Stimulated activated CD8-positive, alpha-beta memory T cell treated with anti-CD3 and anti-CD28 coated beads, Interleukin-4, amount 100 ng/mL, for 24 hours (primary cell): ENCODE measurements at places on chromosomes 12 and 14.

DNA sequence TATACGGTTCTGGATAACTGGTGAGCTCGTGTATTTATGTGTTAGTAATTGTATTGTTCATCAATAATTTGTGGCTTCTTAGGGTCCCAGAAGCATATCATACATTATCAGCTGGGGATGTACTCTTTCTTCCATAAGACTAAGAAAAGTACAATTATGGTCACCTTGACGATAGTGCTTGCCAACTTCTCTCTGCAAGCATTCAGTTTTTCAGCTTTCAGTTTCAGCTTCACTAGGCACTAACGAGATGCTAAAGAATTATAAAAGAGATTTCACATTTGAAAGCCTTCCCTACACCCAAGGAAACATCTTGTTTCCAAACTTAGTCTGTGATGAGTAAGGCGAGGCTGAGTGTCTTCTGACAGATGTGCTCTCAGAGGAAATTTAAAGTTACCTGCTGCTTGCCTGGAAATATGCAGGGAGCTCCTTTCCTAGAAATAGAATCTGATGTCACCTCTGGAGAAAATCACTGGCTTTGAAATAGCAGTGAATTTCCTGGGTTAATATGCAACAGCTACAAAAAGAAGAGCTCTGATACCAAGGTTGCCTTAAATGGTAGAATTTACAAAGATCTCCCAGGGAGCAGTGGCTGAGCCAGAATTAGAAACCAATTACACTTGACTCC lies 1419.9 kb upstream of the TMEM132C start:
- no peak for DNase-seq

GRCh38 chr14:93765155-93765554 lies 23.1 kb downstream of the PRIMA1 start:
- no peak for DNase-seq

- DNase-seq = no peak
These were observed 12.3 kb upstream of the CHPT1 start for GRCh38 chr12:101685092-101685491.

- DNase-seq = no peak
These were observed 147.1 kb upstream of the SLCO1C1 start for GRCh38 chr12:20547816-20548575.

DNA sequence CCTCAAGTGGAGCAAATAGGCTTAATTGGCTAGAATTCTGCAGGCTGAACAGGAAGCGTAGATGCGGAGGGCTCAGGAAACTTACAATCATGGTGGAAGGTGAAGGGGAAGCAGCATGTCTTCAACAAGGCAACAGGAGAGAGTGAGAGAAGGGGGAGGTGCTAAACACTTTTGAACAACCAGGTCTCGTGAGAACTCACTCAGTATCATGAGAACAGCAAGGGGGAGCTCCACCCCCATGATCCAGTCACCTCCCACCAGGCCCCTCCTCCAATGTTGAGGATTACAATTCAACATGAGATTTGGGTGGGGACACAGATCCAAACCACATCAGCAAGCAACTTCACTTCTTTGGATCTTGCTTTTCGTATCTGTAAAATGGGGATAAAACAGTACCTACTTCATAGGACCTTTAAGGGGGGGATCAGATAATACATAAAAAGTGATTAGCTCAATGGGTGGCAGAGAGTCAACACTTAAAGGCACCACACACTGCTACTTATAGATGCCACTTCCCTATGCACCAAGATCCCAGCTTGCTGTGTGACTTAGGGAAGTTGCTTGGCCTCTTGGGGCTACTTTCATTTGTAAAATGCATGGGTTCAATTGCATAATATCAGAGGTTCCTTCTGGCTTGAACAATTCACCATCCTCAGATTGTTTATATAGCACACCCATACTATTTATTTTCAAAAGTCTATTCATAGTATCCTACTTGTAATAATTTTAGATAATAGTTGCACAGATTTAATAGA lies 184.8 kb upstream of the RPH3A start:
- no peak for DNase-seq

GRCh38 chr12:46430340-46430948 lies 57.9 kb upstream of the SLC38A2 start:
- DNase-seq = no peak

DNA sequence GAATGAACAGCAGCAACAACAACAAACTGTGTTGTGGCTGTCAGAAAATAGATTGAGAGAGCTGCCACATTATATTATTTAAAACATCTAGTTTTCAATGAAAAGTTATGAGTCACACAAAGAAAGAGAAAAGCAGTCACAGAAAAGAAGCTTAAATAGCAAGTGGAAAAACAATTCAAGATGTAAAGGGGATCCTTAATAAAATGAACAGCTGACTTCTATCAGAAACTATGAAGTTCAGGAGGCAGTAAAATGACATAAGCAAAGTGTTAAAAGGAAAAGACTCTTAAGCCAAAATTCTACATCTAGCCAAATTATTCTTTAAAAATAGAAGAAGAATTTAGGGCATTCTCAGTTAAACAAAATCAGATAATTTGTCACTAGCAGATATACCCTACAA lies 5.6 kb downstream of the CLEC14A start:
- no peak for DNase-seq

DNA sequence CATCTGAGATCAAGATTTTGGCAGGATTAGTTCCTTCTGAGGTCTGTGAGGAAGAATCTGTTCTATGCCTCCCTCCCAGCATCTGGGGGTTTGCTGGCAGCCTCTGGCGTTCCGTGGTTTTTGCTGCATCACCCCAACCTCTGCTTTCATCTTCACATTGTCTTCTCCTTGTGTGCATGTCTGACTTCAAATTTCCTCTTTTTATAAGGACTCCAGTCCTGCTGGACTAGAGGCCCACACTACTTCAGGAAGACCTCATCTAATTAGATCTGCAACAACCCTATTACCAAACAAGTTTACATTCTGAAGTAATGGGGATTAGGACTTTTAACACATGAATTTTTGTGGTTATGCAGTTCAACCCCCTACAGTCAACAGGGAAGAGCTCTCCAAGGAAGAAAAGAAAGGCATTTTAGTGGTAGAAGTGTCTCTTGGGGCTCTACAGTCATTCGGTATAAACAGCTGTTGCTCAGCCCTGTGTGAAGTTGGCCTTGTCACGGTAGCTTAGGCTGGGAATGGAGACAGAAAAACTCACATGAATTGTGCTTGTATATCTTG lies 89.7 kb downstream of the CAND1 start:
- no peak for DNase-seq

GRCh38 chr12:9707864-9708808 lies 24.8 kb downstream of the CLECL1 start:
- DNase-seq = peak; percentile 34

DNA sequence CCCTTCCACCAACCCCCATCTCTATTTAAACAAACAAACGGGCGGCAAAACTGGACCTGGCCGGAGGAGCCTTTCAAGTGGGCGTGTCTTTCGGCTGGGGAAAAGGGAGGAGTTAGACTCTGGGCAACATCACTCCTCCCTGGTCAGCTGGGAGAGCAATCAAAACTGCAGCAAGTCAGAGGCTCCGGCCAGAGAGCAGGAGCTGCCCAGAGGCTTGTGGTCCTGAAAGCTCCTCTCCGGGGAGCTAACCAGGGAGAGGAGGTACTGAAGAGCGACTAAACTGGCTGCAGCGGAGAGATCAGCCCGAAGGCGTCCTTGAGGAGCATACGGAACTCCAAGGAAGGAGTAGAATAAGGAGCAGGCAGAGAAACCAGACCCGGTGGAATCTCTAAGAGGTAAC lies at the start of gene NEUROD4:
NEUROD4 (plus strand) TSS at position 191 of the 400 bp plus-strand sequence. CDS start 6,466 bp downstream, outside the sequence.
- no peak for DNase-seq

- no peak for DNase-seq
These were observed 33.7 kb upstream of the A2M start for GRCh38 chr12:9149372-9149771.

GRCh38 chr12:105278043-105278697 lies 42.2 kb upstream of the APPL2 start:
- DNase-seq = no peak

- DNase-seq = no peak
These were observed 18.1 kb downstream of the CAMKK2 start for GRCh38 chr12:121278169-121279070.

DNA sequence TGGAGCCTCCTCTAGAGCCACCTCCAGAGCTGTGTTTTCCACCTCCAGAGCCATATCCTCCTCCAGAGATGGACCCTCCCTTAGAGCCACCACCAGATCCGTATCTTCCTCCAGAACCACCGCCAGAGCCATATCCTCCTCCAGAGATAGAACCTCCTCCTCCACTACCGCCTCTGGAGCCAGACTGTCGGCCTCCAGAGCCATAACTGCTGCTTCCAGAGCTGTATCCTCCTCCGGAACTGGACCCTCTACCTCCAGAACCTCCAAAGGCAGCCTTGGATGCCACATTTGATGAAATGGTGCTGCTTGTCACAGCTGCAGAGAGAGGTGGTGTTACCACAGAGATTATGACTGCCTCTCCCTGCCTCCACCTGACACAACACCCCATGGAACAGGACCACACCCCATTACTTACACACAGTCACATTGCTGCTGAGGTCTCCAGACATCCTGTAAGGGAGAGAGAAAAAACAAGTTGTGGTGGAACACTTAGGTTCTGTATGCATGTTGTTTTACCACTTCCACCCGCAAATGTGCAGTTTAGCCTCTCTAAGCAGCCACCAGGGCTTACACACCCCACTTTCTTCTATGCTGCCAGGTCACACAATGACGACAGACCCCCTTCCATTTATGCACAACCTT lies 6.8 kb downstream of the KRT2 start:
- DNase-seq = peak; percentile 15

DNA sequence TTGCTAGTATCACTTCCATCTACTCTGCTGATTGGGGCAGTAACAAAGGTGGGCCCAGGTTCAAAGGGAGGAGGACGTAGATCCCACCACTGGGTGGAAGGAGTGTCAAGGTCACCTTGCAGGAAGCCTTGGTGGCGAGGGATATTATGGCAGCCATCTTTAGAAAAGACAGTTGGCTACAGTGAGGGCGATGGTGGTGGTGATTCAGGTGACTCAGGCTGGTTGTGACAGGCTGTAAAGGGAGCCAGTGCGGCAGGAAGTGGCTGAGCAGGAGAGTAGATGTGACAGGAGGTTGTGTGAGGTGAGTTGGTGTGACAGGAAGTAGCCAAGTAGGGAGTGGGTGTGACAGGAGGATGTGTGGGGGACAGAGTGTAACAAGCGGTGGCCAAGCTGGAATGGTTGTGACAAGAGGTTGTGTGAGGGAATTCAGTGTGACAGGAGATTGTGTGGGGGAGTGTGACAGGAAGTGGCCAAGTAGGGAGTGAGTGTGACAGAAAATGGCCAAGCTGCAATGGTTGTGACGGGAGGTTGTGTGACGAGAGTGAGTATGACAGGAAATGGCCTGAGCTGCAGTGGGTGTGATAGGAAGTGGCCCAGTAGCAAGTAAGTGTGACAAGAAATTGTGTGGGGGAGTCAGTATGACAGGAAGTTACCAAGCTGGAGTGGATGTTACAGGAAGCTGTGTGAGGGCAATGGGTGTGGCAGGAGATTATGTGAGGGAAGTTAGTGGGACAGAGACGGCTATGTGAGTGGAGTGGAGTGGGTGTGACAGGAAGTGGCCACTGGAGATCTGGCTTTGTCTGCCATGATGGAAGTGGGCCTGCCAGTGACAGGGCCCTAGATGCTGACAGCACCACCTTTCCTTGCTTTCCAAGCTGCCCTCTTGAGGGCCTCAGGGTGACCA lies 136.5 kb upstream of the MYL2 start:
- DNase-seq = peak; percentile 38

GRCh38 chr12:67148265-67148664 lies 120.9 kb upstream of the CAND1 start:
- no peak for DNase-seq

DNA sequence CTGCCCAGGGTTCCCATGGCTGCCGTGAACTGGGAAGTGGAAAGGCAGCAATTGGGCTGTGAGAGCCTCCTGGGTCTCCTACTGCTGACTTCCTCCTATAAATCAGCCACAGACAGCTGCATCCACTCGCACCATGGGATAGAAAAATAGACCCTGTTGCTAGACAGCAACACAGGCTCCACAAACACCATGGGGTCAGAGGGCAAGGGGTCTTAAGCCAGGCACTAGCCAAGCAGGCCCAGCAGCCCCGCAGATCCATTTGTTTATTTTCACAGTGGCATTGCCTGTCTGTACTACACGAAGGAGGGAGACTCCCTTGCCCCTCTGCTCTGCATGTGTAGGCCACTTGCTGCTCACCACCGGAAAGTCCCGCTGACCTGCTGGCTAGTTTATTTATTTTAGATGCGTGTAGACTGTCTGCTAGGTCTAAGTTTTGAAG lies 139.8 kb downstream of the DACT1 start:
- DNase-seq = no peak

DNA sequence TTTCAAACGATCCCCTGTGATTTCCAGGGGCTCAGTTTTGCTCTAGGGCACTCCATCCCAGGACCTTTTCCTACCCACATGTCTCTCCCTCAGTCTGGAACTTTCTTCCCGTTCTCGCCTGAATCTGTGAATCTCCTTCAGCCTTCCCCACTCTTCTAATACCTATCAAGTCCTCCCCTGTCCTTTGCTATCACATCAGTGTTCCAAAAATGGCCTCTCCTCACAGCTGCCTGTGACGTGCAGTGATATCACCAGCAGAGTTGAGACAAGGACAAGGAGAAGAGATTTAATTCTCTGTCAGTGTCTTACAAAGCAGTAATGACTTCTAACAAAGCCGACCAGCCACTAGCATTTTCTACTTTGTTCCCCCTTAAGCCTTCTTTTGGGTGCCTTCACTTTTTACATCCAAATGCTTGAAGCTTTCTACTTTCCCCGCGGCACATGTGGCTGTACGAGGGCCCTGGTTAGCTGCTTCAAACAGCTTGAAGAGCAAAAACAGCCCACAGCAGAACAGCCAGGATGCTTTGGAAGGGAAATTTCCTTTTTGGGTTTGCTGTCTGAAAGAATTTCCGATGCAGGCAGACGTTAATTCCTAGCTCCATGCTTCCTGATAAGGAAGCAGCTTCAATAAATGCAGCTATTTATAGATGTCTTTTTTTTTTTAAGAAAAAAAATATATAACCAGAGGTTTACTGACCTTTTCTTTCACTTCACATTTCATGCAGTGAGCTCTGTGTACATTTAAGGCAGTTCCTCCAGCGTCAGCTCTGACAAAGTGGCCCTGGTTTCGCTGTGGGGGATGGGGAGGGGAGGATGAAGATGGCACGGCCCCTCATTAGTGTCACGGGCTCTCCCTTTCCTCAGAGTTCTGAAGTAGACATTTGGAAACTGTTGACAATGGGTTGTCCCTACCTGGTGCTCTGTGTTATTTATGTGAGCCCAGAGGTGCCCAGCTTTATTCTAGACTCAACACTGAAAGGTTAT lies 109.3 kb downstream of the ETV6 start:
- no peak for DNase-seq

- no peak for DNase-seq
These were observed 941 bp downstream of the ZDHHC17 start for GRCh38 chr12:76764856-76765255.

DNA sequence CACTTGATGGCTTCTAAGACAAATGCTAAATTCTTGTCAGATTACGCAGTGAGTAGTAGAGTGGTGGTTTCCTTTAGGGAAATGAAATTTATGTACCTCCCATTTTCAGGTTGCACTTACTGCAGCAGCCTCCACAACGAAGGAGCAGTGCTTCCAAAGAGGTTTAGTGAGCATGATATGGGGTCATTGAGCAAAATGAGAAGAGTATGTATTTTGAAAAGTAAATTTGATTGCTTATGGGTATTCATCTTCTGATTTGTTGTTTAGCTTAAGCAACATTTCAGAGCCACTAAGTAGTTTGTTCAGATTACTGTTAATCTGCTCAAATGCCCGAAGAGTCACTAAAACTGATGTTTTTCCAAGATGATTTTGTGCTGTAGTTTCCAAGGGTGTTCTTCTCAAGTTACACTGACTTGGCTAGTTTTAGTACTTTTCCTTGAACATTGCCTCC lies 493.6 kb downstream of the PCNX1 start:
- DNase-seq = no peak

GRCh38 chr14:85533023-85533860 lies 3.3 kb downstream of the FLRT2 start:
- no peak for DNase-seq

- DNase-seq = no peak
These were observed 156.6 kb downstream of the RPAP3 start for GRCh38 chr12:47549258-47549657.
